ENCODE measurements at places on chromosomes 1 and 21.

GRCh38 chr1:195958131-195958530 lies 650.1 kb downstream of the KCNT2 start:
- no peaks in the 10 kb centered on the region for H3K36me3 ChIP-seq
- no peaks in the 10 kb centered on the region for H3K4me1 ChIP-seq
- no peak for DNase-seq
- no peak overlapping the region for H3K4me3 ChIP-seq
- H3K27ac ChIP-seq: no peak overlapping the region

- no peak for DNase-seq
- H3K36me3 ChIP-seq: no peaks in the 10 kb centered on the region
- no peak overlapping the region for H3K4me3 ChIP-seq
- H3K27me3 ChIP-seq: no peaks in the 10 kb centered on the region
- no peak overlapping the region for H3K27ac ChIP-seq
These were observed 1.8 kb upstream of the PLCH2 start for GRCh38 chr1:2474104-2474844.

DNA sequence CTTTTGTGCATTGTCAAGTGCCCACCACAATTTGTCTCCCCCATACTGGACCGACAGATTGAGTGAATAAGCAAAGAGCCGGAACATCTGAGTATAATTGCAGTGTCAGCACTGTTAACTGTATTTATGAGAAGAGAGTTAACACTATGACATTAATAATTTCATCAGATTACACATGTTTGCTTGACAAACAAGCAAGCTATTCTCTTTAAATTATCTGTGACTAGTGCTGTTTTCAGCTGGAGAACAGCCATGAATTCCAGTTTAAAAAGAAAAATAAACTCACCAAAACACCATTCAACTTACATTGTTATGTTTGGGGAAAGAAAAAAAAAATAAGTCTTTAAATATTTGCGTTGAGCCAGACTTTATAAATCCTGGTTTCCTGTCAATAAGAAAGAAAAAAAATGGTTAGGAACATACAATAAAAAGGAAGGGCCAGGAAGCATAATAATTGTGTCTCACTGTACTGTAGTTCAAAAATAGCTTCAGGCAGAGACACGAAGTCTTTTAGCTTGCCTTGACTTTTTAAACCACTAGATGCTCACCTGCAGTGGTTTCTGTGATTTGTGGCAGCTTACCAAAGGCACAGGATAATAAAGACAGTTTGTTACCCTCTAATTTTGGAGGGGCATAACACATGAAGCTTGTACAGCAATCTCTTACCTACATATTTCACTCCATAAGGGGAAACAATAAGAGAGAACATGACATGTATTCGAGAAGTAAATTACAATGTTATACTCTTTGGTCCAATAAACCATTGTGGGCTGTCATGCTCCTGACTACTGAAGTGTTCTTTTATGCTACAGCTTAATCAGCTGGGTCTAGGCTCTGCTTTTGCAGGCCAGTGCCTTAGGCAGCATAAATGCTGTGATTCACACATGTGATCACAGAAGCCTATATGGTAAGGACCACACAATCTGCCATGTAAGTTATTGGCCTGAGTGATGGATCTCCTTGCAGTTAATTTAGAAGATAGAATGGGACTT lies 302.0 kb upstream of the ADGRL2 start:
- no peak overlapping the region for H3K27ac ChIP-seq
- peak; percentile 46 for DNase-seq
- no peaks in the 10 kb centered on the region for H3K27me3 ChIP-seq
- H3K4me3 ChIP-seq: no peak overlapping the region

DNA sequence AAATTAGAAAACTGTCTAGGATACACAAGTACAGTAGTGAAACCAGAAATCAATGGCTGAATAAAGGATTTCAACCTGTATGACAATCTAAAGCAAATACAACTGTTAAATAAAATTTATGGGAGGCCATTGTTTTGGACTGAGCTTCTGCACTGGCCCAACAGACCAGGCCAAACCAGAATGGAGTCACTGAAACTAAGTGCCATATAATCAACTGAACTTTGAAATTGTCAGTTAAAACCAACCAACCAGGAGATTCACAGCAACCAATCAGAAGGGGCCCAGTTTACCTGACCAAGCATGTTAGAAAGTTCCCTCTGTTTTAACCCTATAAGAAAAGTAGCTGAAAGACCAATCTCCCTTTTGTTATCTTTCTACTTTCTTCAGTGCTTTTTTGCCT lies 30.5 kb upstream of the SOAT1 start:
- no peak overlapping the region for H3K4me3 ChIP-seq
- no peak for DNase-seq
- H3K4me1 ChIP-seq: no peaks in the 10 kb centered on the region
- no peaks in the 10 kb centered on the region for H3K27me3 ChIP-seq
- no peak overlapping the region for H3K27ac ChIP-seq
- no peaks in the 10 kb centered on the region for H3K36me3 ChIP-seq

GRCh38 chr1:108850929-108851328 lies 6.0 kb downstream of the AKNAD1 start:
- DNase-seq: no peak
- no peaks in the 10 kb centered on the region for H3K4me1 ChIP-seq
- H3K27ac ChIP-seq: no peak overlapping the region
- no peak overlapping the region for H3K4me3 ChIP-seq
- peaks cover 12% of the 10 kb centered on the region for H3K27me3 ChIP-seq

DNA sequence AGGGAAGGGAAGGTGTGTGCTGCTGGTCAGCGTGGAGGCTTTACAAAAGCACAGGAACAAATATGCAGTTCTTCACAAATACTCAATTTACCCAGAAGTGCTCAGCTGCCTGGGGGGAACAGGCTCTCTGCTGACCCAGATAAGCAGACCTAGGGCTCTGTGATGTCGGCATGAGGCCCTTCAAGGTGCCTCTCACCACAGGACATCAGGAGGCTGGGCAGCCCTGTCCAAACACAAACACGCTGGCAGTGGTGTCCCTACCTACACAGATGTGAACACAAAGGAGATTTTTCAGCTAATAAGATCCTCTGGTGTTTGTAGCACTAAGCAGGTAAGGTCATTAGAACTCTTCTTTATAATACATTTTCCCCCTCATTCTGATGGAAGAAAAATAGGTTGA lies 243.0 kb upstream of the PROX1 start:
- no peak for DNase-seq
- no peaks in the 10 kb centered on the region for H3K36me3 ChIP-seq
- no peak overlapping the region for H3K27ac ChIP-seq
